ENCODE measurements at places on chromosomes 5 and 9. TPM values are rescaled to one million over a fixed set of nuclear protein-coding genes. Genes with fewer than 3 reads are reported as not detected.

DNA sequence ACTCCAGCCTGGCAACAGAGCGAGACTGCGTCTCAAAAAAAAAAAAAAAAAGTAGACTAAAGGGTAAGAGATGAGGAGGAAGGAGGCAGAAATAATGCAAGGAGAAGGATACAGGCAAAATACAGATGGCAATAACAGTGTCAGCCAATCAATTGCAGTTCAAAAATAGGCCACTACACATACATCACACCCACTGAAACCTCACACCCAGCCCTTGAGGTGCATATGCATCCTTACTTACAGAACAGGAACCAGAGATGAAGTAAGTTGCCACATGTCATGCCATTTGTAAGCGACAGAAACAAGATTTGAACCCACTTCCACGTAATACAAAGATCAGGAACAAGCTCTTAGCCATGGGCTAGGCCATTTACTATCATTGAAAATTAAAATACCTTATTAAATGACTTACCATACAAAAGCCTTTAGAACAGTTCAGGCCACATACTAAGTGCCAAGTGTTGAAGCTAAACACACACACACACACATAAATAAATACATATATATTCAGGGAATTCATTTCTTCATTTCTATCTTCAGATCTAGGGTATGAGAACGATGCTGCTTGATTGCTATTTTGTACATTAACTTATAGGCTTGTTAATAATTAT lies 98.4 kb downstream of the FNBP1 start:
- H3K4me1 ChIP-seq = no peaks in the 10 kb centered on the region
- H3K36me3 ChIP-seq = no peaks in the 10 kb centered on the region
- peak; percentile 57 for DNase-seq
- H3K4me3 ChIP-seq = no peak overlapping the region
- H3K27me3 ChIP-seq = no peaks in the 10 kb centered on the region

KCNN2 gene
- 22.4 TPM for total RNA-seq

DNA sequence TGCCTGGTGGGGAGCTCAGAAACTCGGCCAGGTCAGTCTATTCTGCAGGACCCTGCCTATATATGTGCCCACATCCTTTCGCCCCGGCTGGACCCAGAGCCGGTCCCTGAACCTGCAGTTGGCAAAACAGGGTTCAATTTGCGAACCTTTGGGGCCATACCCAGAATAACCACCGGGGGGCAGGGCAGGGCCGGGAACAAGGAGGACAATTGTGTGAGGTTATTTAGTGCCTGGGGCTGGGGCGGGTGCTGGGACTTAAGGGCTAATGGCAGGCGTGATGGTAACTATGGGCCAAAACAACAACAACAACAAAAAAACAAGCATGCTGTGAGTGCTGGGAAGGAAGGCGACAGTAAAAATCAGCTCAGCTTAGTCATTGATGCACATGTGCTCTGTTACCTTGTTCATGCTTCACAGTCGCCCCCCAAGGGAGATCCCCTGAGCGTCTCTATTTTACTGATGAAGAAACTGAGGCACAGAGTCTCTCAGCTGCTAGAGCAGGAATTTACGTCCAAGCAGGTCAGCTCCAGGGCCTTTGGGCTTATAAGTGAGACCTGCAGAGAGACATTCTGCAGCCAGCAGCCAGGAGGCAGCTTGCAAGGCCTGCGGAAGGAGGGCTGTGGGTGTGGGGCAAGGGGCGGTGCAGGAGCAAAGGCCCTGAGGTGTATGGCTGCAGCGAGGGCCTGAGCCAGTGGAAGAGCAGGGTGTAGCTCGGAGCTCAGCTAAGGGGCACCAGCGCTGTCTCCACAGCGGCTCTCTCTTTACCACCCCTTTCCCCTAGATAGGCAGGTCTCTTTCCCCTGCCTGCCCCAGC lies 106.0 kb downstream of the PHF2 start:
- H3K36me3 ChIP-seq = peaks cover 10% of the 10 kb centered on the region
- no peaks in the 10 kb centered on the region for H3K27me3 ChIP-seq
- no peak overlapping the region for H3K4me3 ChIP-seq
- peak; percentile 64 for DNase-seq
- no peak overlapping the region for H3K27ac ChIP-seq
- no peaks in the 10 kb centered on the region for H3K4me1 ChIP-seq

FOXI1 gene
- not detected for total RNA-seq

CFAP157 gene
- total RNA-seq = not detected

TMOD1 gene
- 118 TPM for total RNA-seq

- no peak overlapping the region for H3K27ac ChIP-seq
Measured at GRCh38 chr9:130421802-130422276, 22.9 kb upstream of the ASS1 start.

- no peaks in the 10 kb centered on the region for H3K36me3 ChIP-seq
- peak; percentile 32 for DNase-seq
- H3K4me3 ChIP-seq = no peak overlapping the region
- no peak overlapping the region for H3K27ac ChIP-seq
- H3K27me3 ChIP-seq = no peaks in the 10 kb centered on the region
- H3K4me1 ChIP-seq = no peaks in the 10 kb centered on the region
Measured at GRCh38 chr5:55913466-55914413, 62.6 kb downstream of the IL31RA start.

PCDHGB7 gene
- 6.0 TPM for total RNA-seq

GRCh38 chr5:154191467-154192261 lies 1.1 kb downstream of the GALNT10 start:
- no peak for DNase-seq
- no peaks in the 10 kb centered on the region for H3K36me3 ChIP-seq
- peak overlapping the region; percentile 85 for H3K4me3 ChIP-seq
- peak overlapping the region; percentile 64 for H3K27ac ChIP-seq
- no peaks in the 10 kb centered on the region for H3K4me1 ChIP-seq
- no peaks in the 10 kb centered on the region for H3K27me3 ChIP-seq

DNA sequence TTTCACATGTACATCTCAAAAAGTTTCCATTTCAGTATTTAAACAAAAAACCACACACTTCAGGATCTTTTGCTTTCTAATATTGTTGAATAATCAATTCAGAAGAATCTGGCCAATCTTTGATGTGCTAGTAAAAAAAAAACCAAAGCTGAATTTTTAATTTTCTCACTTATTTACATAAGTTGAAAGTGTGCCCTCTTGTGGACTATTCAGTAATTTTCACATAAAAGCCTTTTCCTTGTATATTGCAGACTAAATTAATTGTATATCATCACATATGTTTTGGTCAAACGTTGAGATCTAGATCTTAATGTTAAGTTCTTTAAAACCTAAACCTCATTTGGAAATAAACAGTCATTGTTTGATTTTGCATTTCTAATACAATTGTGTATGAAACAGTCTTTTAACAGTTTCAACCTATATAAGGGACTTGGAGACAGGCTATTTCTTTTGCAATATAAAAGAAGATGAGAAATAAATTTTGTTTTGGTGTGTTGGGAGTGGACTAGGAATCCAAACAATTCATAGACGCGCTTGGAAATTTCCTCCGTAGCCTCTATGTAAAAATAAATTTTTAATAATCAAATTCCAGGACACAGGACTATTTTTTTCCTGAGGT lies 68.1 kb downstream of the NIPBL start:
- H3K36me3 ChIP-seq = no peaks in the 10 kb centered on the region
- no peaks in the 10 kb centered on the region for H3K4me1 ChIP-seq
- no peak for DNase-seq
- no peak overlapping the region for H3K4me3 ChIP-seq
- H3K27me3 ChIP-seq = no peaks in the 10 kb centered on the region

All from right atrium auricular region (tissue), 2 donors.